Right forelimb (tissue), 1 donor: ENCODE measurements at places on chromosomes 12 and 14.

GRCh38 chr12:111505601-111506036, 93.5 kb downstream of the ATXN2 start:
- DNase-seq = no peak

DNA sequence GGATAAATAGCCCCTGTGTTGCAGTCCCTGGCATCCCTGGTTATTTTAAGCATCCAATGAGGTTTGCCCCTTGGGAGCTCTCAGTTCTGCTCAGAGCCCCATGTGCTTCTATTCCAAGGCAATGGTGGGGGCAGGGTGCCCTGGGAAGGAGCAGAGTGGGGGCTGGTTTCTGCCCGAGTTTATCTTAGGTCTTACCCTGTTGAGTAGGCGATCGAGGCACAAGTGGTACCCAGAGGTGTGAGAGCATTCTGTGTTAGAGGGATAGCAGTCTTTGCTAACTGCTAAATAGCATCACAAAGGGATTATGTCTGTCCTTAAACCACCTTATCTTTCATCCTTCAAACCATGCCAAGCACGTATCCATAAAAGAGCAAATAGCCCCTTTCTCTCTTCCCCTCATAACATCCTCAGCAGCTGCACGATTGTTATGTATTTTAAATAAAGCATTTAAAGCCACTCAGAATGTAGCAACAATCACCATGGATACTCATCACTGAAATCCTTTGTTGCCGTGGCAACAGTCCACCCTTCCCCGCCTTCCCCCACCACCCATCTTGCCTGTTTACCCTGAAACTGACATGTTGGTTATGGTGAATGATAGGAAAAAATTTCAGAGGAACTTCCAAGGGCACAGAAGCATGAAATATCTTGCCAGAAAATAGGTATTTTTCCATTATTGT, 139.3 kb downstream of the PTPN11 start:
- DNase-seq = no peak

- no peak for DNase-seq
Observed at GRCh38 chr14:62280366-62280765, 518.1 kb downstream of the SNAPC1 start.

DNA sequence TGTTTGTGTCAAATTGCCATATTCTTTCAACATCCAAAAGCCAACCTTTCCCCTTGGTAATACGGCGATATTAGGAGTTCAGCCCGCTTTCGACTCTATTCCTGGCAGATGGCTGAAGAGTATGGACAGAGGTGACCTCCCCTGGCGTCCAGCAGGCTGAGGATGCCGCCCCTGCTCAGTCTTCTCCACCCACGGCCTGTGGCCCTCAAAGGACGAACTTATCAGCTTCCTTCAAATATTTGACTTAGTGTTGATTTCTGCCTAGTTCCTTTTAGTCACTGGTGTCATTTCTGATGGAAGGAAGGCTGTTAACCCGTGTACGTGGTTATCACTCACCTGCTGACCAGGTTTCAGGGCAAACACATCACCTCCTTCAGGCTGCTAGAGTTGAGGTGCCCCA, 65.0 kb downstream of the TESC start:
- no peak for DNase-seq

DNA sequence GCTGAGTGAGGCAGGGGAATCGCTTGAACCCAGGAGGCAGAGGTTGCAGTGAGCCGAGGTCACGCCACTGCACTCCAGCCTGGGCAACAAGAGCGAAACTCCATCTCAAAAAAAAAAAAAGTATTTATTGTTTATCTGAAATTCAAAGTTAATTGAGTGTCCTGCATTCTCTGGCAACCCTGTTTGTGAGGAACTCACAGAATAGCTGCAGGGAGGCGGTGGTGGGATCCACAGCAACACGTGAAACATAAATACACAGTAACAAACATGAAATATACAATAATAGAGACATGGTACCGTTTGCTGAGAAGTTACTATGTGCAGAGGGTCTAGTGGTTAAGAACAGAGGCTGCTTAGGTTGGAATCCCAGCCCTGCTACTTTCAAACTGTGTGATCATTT, 43.7 kb upstream of the RFLNA start:
- DNase-seq = no peak

DNA sequence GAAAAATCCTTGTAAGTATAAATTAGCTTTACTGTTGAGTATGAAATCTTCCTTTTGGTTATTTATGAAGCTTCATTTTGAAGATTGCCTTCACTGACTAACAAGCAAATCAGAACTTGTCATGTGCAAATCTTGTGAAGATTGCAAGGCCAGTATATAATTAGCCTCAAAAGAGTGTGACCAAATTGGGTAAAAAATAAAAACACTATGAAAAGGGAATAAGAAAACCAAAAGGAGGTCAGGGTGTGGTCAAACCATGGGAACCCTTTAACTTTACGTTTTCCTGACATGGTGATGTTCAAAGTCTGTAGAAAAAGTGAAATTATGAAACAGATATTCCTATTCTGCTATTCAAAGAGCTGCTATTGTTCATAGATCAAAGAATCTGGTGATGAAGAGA, 230.3 kb downstream of the BCAT1 start:
- DNase-seq = no peak

- no peak for DNase-seq
Observed at GRCh38 chr12:9120487-9121184, 4.9 kb upstream of the A2M start.

DNA sequence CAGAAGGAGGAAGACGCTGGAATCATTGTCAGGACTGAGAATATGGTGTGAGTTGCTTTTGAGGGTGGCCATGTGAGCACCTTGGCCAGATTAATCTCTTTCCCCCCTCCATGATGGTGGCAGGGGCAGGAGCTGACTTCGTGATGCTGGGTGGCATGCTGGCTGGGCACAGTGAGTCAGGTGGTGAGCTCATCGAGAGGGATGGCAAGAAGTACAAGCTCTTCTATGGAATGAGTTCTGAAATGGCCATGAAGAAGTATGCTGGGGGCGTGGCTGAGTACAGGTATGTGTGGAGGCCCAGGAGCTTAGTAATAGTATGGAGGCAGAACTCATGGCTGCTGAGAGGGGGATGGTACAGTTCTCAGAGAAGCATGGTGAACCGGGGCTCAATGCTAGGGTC, 4.3 kb downstream of the TINF2 start:
- DNase-seq = no peak

DNA sequence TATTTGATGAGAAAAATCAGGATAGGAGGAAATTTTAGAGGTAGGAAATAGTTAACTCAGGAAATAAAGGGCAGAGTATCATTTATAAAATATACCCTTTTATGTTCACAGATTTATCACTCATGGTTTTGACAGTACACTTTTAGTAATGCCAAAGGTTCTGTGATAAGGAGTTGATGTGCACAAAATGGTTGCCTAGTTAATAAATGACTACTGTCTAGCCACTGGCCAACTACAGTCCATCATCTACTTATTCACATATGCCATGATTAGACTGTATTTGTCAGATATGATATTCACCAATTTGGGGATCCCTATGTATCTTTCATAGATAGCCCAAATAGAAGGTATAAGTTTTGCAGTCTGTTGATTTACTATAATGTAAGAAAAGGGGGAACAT, 19.2 kb upstream of the GXYLT1 start:
- DNase-seq = no peak

DNA sequence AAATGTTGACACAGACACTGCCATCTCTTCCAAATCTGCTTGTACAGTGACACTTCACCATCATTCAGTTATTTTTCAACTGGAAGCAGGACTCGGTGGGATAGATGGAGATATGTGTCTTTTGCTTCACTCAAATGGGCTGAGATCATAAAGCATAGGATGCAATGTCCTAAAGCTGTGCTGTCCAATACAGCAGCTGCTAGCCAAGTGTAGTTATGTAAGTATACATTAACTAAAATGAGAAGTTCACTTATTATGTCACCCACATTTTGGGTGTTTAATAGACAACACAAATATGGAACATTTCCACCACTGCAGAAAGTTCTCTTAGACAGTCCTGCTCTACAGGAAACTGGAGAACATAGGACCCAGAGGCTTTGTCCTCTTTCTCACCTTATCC, 43.6 kb downstream of the AREL1 start:
- no peak for DNase-seq

GRCh38 chr14:59101476-59101875, 87.0 kb upstream of the DAAM1 start:
- DNase-seq = no peak
